ENCODE measurements at places on chromosomes 6 and 20. TPM values are rescaled to one million over a fixed set of nuclear protein-coding genes. Genes with fewer than 3 reads are reported as not detected.

The CST7 gene
- not detected for total RNA-seq

The MATN4 gene
- total RNA-seq, result 0.06 TPM

The SCRT2 gene
- not detected for total RNA-seq

The DLL1 gene
- total RNA-seq, result 35.9 TPM

The MCHR2 gene
- not detected for total RNA-seq

The WFDC12 gene
- not detected for total RNA-seq

The KCNQ2 gene
- 39.5 TPM for total RNA-seq

Measured in neural progenitor cell (in vitro differentiated cells).